NCI-H187 (cell line): ENCODE measurements at places on chromosomes 2 and 18.
A peak's percentile ranks its signal among the peaks of the same experiment; 100 is the strongest.

GRCh38 chr2:38592951-38593350, 9.8 kb downstream of the HNRNPLL start:
- no peak for DNase-seq

DNA sequence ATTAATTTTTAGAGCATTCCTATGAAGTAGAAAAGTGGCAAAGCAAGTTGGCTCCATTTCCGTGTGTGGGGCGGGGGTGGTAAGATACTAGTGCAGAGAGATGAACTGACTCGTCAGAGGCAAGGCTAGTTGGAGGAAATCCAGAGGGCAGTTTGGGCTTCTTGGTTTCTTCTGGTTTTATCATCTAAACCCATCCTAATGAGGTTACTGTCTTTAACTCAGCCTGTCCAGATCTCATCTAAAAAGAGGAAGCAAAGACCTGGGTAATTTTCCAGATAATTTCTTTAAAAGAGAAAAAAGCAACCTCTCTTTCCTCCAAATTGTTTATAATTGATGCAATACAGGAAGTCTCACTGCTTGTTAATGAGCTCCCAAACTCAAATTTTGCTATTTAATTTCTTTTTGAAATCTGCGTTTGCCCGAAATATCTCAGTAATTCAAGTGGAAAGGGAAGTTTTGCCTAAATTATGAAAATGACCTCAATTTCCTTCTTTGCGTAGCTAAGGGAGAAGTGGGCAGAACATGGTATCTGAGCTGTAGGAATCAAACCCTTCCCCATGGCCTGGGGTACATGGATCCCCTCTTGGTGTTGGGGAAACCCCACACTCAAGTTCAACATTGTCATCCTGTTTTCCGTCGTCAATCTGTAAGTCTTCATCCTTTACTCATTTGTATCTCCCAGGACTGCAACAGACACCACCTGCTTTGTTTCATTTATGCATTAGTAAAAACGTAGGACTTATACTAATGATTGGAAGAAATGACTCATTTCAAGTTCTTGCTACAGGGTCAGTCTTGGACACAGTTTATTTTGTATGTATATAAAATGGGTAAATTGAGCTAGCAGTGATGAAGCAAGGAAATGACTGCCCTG, 89.1 kb upstream of the KLF7 start:
- no peak for DNase-seq

DNA sequence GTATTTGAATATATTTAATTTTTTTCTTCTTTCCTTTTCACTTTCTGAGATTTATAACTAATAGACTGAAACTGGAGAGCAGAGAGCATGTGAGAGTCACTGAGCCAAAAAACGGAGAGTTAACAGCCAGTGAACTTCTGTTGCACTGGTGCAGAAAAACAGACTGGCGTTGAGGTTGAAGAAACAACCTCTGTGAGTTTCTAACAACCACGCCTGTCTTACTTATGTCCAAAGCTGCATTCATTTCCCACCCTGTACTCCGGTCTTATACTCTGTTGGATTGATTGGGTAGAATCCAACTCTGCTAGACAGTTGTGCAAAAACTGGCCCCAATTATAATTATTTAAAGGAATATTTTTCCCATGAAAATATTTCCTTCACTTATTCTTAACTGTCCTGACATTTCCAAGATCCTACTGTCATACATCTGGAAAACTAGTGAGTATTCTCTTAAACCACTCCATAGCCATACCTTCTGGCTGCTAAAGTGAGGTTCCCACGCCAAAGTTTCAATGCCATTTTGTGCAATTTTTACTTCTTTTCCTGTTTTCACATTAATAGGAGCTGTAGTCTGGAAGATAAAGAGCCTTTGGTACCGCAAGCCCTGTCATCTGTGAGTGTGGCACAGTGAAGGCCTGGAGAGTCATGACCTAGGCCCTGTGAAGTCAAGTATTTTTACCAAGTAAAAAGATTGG, 9.4 kb downstream of the CYP1B1 start:
- no peak for DNase-seq

DNA sequence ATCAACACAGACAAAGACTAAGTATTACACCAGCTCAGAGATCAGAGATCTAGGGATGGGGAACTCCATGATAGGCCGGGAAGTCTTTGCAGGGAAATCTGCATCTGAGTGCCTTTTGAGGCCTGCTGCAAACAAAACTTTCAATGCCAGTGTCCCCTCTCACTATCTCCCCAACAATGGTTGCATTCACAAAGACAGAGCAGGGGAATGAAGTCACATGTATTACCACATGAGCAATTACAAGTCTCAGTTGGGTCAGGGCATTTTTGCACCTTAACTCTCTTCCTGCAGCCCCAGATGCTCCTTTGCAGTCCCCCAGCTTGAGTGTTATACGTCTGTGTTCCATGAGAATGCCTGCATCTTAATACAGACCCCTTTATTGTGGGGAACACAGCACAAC, 1.8 kb upstream of the RNF144A start:
- DNase-seq = no peak

GRCh38 chr2:107591561-107592279, 235.0 kb upstream of the RGPD4 start:
- no peak for DNase-seq

GRCh38 chr2:218418717-218419458, at the start of gene VIL1:
VIL1 (plus strand) TSS chr2:218419123; CDS start chr2:218423779, 4,656 bp downstream.
- DNase-seq = peak; percentile 66

GRCh38 chr2:217990791-217991465, 11.9 kb downstream of the TNS1 start:
- DNase-seq = no peak

GRCh38 chr2:221492636-221493035, 79.5 kb downstream of the EPHA4 start:
- DNase-seq = no peak

- no peak for DNase-seq
These were observed 111.2 kb upstream of the KLHL29 start for GRCh38 chr2:23273786-23274185.

GRCh38 chr2:96970248-96970875, 16.0 kb downstream of the FAM178B start:
- no peak for DNase-seq

GRCh38 chr18:69703461-69703860, 244.2 kb downstream of the CD226 start:
- no peak for DNase-seq

DNA sequence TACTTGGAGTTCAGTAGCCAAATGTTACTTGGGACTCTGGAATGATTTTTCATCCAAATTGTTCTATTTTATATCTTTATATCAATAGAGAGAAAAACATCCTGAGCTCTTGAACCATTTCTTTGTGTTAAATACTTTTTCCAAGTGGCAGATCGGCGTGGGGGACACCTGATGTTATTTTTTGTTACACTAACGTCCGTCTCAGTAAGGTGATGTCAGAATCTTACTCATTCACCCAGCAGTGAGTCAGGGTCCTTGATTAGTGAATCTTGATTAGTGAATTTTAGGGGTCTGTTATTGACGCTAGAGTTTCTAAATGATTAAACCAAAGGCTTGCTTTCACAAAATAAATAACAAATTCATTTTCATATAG, 1.7 kb downstream of the MIB1 start:
- no peak for DNase-seq

DNA sequence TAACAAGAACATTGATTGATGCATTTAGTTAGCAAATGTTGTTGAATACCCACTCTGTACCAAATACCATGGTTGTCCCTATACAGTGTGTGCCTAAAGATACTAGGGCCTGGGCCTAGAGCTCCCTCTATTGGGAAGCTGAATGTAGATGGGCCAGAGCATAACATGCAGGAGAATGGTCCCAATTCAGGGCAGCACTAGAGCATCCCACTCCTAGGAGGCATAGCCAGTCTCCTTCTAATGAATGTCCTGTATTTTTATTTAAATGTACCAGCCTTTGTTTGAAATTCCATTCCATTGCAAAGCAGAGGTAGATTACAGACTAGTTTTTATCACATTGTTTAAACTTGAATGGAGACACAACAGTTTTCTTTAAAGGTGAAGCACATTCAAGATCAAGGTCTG, 90.6 kb downstream of the FEZ2 start:
- no peak for DNase-seq

- no peak for DNase-seq
These were observed 759 bp downstream of the PPP4R3B start for GRCh38 chr2:55616551-55617174.

DNA sequence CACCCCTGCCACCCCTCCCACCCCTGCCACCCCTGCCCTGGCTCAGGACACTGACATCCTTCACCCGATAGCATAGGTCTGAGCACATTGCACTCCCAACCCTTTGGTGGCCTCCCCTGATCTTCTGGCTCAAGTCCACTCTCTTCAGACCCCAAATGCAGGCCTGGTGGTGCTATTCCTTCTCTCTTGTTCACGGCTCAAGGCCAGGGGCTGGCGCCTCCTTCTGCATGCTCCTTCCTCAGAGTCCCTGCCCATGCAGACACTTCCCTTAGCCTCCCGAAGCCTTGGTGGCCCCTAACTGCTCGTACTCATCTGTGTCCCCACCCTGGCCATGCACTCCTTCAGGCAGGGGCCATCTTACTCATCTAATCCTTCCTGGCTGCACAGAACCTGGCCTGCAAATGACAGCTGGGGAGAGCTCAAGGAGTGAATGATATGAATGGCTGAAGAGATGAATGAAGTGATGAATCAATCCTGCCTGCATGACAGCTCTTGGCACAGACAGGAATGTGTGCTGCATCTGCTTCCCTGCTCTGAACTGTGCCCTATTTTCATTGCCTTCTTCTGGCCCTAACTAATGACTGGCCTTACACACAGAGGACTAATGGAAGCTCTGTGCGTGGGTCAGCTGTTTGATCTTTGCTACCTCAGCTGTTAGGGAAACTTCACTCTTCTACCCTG, 290.8 kb downstream of the DYSF start:
- no peak for DNase-seq

DNA sequence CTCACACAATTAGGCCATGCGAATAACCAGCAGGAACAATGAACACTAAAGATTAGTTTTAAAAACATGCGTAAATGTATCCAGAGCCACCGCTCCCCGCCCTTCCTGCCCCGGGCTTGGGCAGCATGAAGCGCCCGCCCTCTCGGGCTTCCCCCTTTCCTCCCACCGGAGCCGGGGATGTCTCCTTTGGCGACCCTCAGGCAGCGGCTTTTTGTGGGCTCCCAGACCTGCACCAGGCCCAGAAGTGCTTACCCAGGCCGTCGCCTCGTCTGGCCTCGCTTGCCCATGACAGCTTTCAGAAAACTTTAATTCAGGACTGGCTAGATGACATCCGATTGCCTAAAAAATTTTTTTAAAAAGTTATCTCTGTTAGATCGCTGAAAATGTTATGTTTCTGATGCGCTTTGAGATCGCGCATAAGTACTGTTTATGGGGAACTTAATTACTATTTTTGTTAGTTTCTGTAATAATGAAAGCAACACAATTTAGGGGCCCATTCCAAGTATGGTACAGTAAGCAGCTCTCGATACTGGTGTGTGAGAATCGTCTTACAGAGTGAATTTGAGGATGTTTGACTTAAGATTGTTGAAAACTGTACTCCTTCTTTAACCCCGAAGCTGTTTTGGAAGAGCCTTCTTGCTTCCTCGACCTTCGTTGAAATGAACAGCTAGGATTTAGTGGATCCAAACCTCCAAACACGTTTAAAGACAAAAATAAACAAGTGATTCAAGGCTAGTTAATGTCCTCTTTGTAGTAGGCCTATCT, 1.1 kb downstream of the MAP3K20 start:
- no peak for DNase-seq
